ENCODE measurements at places on chromosomes 2 and 18.

- no peak for DNase-seq
These were observed 78.4 kb downstream of the SEPTIN10 start for GRCh38 chr2:109535217-109535946.

- no peak for DNase-seq
These were observed 260.4 kb downstream of the MEIS1 start for GRCh38 chr2:66695226-66695735.

GRCh38 chr2:216665717-216666116 lies 29.6 kb downstream of the IGFBP5 start:
- no peak for DNase-seq

DNA sequence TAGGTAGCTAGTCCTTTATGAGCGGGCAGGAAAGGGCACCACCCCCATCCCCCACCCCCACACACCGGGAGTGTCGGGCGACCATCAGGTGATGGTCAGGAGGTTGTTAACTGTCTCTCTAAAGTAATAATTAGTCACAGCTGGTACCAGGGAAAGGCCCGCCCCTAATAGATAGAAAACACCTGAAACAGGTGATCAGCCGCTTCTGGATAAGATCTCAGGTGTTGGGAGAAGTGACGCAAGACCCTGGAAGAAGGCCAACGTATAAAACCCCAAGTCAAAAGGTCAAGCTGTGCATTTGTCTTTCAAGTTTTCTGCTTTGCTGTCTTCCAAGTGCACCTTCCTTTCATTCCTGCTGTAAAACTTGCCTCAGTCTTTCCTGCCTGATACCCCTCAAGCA lies 59.6 kb upstream of the LINC00305 start:
- no peak for DNase-seq

- no peak for DNase-seq
These were observed 248.5 kb upstream of the EPAS1 start for GRCh38 chr2:46048693-46049092.

DNA sequence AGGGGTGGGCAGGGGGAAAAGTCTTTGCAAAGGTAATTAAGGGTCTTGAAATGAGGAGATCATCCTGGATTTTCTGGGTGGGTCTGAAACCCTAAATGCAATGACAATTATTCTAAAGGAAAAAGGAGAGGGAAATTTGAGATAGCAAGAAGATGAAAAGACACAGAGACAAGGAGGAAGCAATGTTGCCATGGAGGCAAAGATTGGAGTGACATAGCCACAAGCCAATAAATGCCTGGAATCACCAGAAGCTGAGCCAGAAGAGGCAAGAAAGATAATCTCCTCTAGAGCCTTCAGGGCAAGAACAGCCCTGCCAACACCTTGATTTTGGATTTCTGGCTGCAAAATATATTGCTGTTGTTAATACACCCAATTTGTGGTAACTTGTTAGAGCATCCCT lies 1246.3 kb upstream of the PIK3C3 start:
- DNase-seq, result no peak

DNA sequence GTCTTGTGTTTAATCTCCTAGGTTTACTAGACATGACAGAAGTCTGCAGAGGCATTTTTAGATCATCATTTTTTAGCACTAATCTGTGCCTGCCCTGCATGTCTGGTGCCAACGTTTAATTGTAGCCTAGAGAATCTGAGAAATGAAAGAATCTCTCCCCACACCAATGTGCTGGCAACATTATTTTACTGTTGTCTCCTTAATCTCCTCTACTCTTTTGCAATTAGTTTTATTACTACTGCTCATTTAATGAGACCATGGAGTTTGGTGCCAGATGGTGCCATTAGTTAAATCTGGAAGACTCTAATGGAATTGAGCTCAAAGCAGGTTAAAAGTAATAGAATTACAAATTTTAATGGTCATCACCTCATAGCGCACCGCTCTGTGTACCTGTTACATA lies 4.0 kb upstream of the SPP2 start:
- no peak for DNase-seq

DNA sequence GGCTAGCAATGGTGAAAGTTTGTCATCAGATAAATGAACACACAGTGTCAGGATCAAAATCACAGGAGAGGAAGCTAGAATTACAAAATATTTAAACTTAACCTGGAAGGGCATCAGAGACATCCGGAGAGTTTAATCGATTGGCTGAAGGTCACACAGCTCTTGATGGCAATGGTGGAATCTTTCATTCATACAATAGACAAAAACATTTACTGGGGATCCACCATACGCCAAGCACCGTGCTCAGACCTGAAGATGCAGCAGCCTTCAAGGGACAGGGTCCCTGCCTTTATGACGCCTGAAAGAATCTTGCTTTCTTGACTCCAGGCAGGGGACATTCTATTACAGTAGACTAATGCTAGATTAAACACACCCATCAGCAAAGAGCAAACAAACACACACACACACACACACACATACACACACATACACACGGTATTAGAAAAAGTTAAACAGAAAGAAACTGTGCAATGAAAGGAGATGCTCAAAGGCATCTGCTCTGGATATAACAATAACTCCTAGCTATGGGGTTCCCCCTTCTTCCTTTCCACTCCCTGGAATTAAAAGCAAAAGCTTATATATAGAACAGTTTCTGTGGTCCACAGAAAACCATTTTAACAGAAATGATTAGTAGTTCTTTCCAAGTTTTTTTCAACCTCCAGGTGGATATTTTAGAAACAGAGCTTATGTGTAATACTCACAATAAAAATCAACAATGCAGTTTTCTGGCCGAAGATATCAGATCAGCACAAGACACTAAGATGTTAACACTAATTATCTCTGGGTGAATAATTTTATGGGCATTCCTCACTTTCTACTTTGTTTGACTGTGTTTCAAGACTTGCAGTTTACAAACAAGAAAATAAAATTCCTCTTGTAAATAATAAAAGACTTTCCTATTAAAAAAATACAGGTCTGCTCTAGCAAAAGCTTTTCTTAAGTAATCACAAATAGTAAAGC lies 151.7 kb downstream of the ANKRD44 start:
- DNase-seq, result no peak

GRCh38 chr2:24871852-24872333 lies 48.1 kb downstream of the ADCY3 start:
- DNase-seq, result no peak

- DNase-seq, result peak; percentile 59
These were observed 39.1 kb downstream of the CYRIA start for GRCh38 chr2:16626497-16626896.

GRCh38 chr2:66547118-66547517 lies 112.2 kb downstream of the MEIS1 start:
- no peak for DNase-seq

DNA sequence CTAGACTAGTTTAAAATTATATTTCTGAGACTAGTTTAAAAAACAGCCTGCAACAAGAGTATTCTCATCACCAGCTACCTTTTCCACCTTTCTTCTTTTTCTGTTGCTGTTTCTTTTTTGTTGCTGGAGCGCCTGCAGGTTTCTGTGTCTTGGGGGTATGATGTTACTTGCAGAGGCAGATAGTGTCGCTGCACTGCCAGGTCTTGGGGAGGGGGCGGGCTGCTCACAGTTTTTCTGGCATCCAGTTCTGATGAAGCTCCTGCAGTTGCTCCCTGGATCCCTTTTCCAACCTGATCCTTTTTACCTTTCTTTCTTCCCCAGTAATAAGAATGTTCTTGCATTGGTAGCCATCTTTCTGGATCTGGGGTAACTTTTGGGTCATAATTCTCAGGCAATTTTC lies 8.0 kb upstream of the C18orf32 start:
- DNase-seq, result no peak

GRCh38 chr2:234308073-234308812 lies 188.6 kb downstream of the ARL4C start:
- DNase-seq, result peak; percentile 92

GRCh38 chr2:121128741-121129659 lies 156.0 kb downstream of the TFCP2L1 start:
- peak; percentile 36 for DNase-seq

DNA sequence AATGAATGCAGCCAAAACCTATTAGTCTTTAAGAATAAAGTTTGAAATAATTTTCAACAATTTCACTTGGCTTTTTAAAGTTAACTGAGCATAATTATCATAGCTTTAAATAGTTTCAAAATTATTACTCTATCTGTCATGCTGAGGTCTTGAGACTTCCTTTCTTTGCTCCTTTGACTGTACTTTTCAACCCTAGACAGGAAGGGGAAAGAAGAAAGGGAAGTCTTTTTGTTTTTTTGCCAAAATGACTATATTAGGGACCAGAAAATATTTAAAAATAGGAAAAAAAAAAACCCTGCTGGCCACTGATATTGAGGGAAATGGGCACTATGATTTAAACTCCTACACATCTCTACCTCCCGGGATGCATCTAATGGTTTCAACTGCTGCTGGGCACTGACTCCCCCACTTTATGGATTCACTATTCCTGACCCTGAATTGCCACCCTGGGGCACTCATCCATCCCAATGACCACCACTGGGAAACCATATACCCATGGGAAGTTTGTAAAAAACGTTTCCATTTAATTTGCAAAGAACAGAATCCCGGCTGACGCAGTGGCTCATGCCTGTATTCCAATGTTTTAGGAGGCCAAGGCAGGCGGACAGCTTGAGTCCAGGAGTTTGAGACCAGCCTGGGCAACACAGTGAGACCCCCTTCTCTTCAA lies 50.5 kb downstream of the GAREM1 start:
- DNase-seq, result no peak

GRCh38 chr18:6374935-6375529 lies 39.7 kb downstream of the L3MBTL4 start:
- DNase-seq, result no peak

GRCh38 chr2:122713800-122714199 lies 958.3 kb downstream of the TSN start:
- DNase-seq, result no peak
